ENCODE measurements at places on chromosomes 6 and 20.

- no peak for DNase-seq
Observed at GRCh38 chr6:37201726-37202125, 31.8 kb downstream of the PIM1 start.

DNA sequence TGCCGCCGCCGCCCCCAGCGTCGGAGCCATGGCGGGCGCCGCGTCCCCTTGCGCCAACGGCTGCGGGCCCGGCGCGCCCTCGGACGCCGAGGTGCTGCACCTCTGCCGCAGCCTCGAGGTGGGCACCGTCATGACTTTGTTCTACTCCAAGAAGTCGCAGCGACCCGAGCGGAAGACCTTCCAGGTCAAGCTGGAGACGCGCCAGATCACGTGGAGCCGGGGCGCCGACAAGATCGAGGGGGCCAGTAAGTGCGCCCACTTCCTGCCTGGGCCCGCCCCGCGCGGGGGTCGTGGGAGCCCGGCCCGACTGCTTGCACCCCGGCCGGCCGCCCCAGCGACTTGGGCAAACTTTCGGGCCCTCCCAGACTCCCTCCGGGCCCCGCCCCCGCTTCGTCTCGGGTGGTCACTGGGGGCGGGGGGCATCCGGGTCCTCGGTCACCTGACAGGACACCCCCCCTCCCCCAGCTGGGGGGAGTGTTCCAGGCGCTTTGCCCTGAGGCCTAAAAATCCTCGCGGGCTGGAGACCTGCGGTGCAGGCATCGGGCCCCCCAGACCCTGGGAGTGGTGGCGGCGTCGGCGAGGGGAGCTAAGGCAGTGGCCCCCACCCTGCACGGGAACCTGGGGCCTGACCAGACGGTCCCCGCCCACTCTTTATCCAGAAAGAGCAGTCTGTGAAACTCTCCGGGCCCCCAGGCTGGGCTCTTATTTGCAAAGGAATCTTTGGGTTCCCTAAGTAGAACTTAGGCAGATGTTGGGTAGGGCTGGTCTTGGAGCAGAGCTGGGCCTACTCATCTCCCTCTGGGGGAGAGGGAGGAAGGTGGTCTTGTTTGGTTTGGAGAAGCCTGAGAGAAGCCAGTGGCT lies 501 bp downstream of the PLCG1 start:
- DNase-seq = peak; percentile 61

DNA sequence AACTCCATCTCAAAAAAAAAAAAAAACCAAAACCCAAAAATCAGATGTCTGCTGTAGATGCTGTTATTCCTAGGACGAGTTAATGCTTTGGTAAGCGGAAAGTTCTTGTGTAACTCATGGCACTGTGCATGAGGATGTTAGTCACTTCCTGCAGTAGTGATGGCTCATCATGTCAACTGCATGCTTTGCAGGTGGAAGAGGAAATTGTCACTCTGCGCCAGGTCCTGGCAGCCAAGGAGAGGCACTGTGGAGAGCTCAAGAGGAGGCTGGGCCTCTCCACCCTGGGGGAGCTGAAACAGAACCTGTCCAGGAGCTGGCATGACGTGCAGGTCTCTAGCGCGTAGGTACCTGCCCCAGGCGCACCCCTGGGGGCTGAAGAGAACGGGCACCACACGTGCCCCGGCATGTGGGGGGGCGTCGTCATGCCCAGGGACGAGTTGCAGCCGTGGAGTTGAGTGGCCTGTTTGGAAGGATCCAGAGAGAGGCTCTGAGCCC lies 8.5 kb downstream of the TPD52L2 start:
- peak; percentile 94 for DNase-seq

DNA sequence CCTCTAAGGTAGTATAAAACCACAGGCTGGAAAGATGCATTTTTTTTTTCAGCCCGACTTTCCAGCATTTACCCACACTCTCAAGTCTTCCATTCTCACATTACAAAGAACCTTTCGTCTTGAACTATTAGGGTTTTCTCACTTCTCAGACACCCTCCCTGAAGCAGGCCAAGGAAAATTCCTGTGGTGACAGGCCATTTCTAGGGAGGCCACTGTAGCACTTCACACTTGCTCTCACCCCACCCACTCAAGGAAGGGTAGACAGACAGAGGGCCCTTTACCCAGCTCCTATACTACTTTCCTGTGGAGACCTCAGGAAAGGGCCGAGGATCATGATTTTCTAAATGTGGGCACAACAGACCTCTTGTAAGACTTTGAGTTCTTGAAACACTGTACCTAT lies 27.7 kb downstream of the KCNS1 start:
- no peak for DNase-seq

Data from SW 1271 (cell line).